Upper lobe of left lung (tissue), 6 donors: ENCODE measurements at places on chromosomes 4 and X. TPM values are rescaled to one million over a fixed set of nuclear protein-coding genes. Genes with fewer than 3 reads are reported as not detected.

SPANXN3 gene
- not detected for total RNA-seq

CNGA1 gene
- total RNA-seq, result 0.69 TPM

CC2D2A gene
- total RNA-seq, result 16.3 TPM

XPNPEP2 gene
- total RNA-seq, result not detected

CSAG1 gene
- total RNA-seq, result not detected

BMPR1B gene
- 2.6 TPM for total RNA-seq

TRO gene
- 2.0 TPM for total RNA-seq

TACR3 gene
- total RNA-seq, result 0.15 TPM

IL3RA gene
- total RNA-seq, result 13.5 TPM

ADGRL3 gene
- total RNA-seq, result 1.0 TPM

MAP7D2 gene
- under 0.01 TPM for total RNA-seq

CCKAR gene
- total RNA-seq, result not detected

MGARP gene
- total RNA-seq, result not detected

GAGE13 gene
- total RNA-seq, result not detected

GAB1 gene
- total RNA-seq, result 47.1 TPM

H2AZ1 gene
- total RNA-seq, result 144 TPM

CFAP99 gene
- 24.7 TPM for total RNA-seq

DUX4 gene
- total RNA-seq, result not detected

LDB2 gene
- 34.6 TPM for total RNA-seq

POLN gene
- 2.1 TPM for total RNA-seq

EFHC2 gene
- total RNA-seq, result 0.31 TPM

UBE2K gene
- 27.2 TPM for total RNA-seq

RAB41 gene
- total RNA-seq, result not detected

OTUD6A gene
- total RNA-seq, result not detected

IL2 gene
- total RNA-seq, result not detected

CXCL3 gene
- total RNA-seq, result 19.9 TPM

ASB9 gene
- 3.4 TPM for total RNA-seq

ADAMTS3 gene
- total RNA-seq, result 3.2 TPM

TTC29 gene
- total RNA-seq, result 0.11 TPM

AKAP4 gene
- not detected for total RNA-seq

FOXR2 gene
- not detected for total RNA-seq

PCSK1N gene
- 7.0 TPM for total RNA-seq

GABRG1 gene
- total RNA-seq, result not detected

FHIP1A gene
- 23.2 TPM for total RNA-seq

DNAAF6 gene
- 0.61 TPM for total RNA-seq

PSAPL1 gene
- not detected for total RNA-seq

NLGN3 gene
- total RNA-seq, result 0.69 TPM

GAGE12J gene
- total RNA-seq, result not detected

INTS6L gene
- total RNA-seq, result 4.6 TPM

FGF13 gene
- 1.0 TPM for total RNA-seq

MAGEB5 gene
- not detected for total RNA-seq
